ENCODE measurements at places on chromosomes 11 and 22.

GRCh38 chr11:25408146-25408545 is 911.3 kb downstream of the LUZP2 start:
- DNase-seq: no peak

GRCh38 chr22:35919002-35919542 is 109.6 kb downstream of the RBFOX2 start:
- DNase-seq: no peak

DNA sequence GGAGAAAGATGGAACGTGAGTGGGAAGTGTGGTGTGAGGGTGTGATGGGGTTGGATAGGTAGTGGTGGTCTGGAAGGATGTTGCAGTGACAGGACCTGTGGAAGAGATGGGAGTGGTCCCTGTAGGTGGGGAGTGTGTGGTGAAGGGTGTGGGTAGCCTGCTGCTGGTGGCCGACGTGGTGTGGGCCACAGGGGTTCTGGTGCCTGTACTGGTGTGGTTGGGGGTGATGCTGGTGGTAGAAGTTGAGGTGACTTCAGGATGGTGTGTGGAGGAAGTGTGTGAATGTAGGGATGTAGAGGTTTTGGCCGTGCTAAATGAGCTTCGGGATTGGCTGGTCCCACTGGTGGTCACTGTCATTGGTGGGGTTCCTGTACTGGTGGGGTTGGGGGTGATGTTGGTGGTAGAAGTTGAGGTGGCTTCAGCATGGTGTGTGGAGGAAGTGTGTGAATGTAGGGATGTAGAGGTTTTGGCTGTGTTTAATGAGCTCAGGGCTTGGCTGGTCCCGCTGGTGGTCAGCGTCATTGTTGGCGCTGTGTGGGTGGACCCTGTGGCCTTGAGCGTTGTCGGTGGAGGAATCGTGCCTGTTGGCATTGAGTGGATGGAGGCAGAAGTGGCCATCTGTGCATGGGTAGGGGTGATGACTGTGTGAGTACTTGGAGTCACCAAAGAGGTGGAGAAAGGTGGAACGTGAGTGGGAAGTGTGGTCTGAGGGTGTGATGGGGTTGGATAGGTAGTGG is 19.1 kb downstream of the MUC6 start:
- no peak for DNase-seq

- no peak for DNase-seq
These were observed 80.8 kb downstream of the ALX4 start for GRCh38 chr11:44229098-44229497.

- DNase-seq: no peak
These were observed 164.6 kb downstream of the ETS1 start for GRCh38 chr11:128422576-128423370.

DNA sequence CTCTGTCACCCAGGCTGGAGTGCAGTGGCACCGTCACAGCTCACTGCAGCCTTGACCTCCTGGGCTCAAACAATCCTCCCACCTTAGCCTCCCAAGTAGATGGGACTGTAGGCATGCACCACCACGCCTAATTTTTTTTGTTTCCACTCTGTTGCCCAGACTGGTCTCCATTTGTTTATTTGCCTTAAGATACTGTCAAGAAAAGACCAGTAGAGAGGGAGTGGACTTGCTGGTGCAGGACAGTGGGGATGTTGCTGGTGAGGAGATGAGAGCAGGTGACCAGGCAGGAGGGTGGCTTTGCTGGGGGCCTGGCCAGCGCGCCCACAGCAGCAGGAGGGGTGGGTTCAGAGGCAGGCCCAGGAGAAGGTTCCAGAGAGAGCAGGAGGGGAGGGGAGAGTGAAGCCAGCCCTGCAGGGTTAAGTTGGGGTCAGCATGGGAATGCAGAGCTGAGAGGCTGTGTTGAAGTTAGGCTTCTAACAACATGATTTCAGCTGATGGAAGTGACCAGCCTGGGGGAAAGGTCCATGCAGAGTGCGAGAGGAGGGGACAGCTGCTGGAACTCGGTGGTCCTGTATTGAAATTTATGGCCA is 35.8 kb downstream of the NADSYN1 start:
- no peak for DNase-seq

GRCh38 chr11:1373536-1374214 is 16.1 kb upstream of the BRSK2 start:
- no peak for DNase-seq

GRCh38 chr11:124179310-124179709 is 3.8 kb upstream of the OR10D3 start:
- DNase-seq: no peak

GRCh38 chr11:19428206-19429002 is 187.7 kb upstream of the E2F8 start:
- DNase-seq: no peak

Data from non-pigmented ciliary epithelial cell (primary cell).